ENCODE measurements at places on chromosomes 1 and 21.

DNA sequence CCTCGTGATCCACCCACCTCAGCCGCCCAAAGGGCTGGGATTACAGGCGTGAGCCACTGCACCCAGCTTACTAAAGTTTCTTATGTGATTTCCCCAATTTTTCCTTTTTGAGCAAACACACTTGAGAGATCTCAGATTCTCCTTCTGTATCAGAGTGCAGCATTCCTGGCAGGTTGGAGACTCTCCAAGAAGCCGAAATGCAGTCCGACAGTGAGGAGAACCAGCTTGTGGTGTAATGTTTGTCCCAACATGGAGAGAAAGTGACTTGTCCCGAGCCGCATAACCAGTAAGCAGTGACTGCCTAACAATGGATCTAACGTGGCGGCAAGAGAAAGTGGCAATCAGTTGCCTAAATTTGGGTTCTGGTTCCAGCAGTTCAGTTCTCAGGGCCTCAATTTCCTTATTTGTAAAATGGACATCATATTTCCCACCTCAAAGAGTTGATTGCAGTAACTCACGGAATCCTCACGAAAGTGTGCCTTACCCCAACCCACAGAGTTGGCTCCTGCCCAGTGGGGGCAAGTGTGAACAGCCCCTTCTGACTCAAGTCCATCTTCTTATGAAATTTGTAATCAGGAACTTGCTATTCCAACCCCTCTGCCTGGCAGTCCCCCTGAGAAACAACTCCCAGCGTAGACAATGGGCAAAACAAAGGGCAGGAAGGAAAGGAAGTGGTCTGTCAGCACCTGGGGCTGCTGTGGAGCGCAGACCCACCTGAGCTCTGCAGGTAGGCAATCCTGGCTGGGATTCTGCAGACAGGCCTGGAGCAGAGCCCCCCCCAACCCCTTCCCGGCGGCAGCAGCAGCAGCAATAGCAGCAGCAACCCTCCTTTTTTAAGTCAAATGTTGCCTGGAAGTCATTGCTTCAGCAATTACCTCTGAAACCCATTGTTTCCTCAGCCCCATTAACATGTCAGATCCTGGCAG, 223.6 kb upstream of the POU3F1 start:
- DNase-seq, result no peak

DNA sequence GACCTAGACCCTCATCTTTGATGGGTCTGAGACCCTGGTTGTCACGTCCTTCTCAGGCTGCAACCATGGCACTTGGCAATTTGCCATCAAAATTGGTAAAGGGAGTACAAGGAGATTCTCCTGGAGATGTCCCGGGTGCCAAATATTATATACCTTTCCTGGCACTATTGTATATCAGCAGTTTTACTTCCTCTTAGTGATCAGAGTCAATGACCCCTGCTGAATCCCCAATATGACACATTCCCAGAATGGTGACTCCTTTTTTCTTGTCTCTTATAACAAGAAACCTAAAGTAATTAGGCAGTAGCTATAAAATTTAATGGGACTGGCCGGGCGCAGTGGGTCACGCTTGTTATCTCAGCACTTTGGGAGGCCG, 39.6 kb upstream of the CDC42BPA start:
- DNase-seq, result no peak

GRCh38 chr21:41894922-41895557, 15.9 kb upstream of the PRDM15 start:
- DNase-seq, result no peak

DNA sequence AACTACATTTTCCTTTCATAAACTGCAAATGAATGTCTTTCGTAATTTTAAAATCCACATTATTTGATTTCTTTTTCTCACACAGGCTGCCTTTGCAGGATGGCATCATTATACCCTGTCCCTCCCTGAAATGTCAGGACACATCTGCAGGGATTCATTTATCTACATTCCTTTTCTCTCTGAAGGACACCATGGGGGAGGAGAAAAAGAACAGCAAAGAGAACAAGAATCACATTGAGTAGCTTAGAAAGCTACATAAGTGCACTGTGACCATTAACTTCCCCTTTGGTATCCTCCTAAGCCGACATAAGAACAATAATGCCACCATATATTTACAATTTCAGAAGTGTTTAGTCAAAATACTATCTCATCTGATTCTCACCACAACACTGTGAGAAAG, 129.5 kb downstream of the PIGK start:
- DNase-seq, result no peak

- no peak for DNase-seq
These were observed 17.3 kb downstream of the LAMC1 start for GRCh38 chr1:183040547-183040971.

GRCh38 chr1:227542153-227543120, 20.9 kb upstream of the ZNF678 start:
- peak; percentile 36 for DNase-seq

DNA sequence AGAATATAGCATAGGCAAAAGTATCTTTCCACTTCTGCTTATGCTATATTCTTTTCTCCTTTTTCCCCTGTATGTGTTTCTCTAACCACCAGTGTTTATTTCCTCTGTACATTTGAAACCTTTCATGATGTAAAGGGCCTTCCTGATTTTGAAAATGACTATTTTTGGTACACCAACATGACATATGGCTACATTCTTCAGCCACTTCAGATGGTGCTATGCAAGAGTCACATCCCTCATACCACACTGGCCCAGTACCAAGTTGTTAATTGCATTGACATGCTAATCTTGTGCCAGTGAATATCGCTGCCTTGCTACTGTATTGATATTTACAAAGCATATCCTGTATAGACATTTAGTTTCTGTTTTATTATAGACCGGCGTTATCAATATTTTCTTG, 408.7 kb downstream of the NCAM2 start:
- no peak for DNase-seq

- no peak for DNase-seq
These were observed 13.7 kb upstream of the MPC2 start for GRCh38 chr1:167950569-167950968.

DNA sequence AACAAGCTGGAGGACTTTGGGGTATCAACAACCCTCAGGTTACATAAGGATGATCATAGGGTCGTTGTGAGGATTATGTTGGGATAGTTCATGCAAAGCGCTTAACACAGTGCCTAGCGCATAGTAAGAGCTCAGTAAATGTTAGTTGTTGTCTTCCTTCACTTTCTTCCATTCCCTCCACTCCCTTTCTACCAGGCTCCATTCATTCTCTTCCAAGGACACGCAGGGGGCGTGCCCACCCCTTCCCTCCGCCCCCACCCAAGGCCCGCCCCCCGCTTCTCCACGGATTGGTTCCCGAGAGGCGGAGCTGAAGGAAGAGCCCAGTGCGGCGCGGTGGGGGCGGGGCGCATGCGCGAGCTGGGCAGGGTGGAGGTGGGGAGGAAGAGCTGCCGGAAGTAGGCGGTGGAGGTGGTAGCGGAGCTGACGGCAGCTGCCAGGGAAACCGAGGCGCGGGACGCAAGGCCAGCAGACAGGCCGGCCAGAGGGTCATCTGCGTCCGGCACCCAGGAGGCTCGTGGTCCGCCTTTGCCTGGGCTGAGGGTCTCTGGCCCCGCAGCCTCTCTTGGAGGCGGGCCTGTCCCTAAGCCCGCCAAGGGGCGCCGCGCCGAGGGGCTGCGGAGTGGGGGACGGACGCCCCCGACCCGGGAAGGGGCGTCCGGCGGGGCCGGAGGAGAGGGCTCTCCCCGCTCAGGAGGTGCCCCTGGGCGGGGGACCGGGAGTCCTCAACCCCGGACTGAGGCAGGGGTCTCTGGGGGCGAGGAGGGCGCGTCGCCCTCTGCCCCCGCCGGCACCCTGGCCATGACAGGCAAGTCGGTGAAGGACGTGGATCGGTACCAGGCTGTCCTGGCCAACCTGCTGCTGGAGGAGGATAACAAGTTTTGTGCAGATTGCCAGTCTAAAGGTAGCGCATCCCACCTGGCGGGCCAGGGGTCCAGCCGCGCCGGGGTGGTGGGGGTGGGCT, at the start of gene SMAP2:
TSS of gene SMAP2 (plus strand) at position 405 of the 961 bp plus-strand sequence. CDS start at position 799, 394 bp downstream.
- DNase-seq, result peak; percentile 100

GRCh38 chr1:150005606-150006005, 4.9 kb downstream of the OTUD7B start:
- no peak for DNase-seq

DNA sequence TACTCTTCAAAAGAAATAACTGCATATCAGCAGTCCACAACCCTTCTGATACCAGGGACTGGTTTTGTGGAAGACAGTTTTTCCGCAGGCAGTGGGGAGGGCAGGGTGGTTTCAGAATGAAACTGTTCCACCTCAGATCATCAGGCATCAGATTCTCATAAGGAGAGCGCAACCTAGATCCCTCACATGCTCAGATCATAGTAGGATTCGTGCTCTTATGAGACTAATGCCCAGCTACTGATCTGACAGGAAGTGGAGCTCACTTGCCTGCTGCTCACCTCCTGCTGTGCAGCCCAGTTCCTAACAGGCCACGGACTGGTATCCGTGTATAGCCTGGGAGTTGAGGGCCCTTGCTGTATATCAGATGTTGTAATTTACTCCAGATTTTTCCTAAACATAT, 11.5 kb downstream of the RO60 start:
- DNase-seq, result peak; percentile 12

GRCh38 chr1:37434292-37435225, 39.8 kb upstream of the ZC3H12A start:
- peak; percentile 82 for DNase-seq

GRCh38 chr1:58773406-58773840, 10.4 kb downstream of the JUN start:
- DNase-seq, result peak; percentile 98
